ENCODE measurements at places on chromosomes 7 and 10.

DNA sequence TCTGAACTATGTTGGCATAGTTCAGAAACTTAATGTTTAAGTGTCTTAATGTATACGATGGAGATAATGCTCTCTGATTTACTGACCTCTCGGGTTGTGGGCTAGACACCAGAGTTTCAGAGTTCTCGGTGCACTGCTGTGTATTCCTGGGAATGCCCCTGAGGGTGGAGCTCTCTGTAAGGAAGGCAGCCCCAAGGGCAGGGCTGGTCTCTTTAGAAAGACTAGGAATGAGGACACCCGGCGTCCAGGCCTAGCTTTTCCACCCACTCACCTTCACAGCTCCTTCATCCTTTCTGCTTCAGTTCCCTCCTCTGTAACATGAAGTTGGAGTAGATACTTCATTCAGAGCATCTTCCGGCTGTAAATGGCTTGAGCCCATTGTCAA is 536.6 kb upstream of the GALNT17 start:
- no peak for DNase-seq

DNA sequence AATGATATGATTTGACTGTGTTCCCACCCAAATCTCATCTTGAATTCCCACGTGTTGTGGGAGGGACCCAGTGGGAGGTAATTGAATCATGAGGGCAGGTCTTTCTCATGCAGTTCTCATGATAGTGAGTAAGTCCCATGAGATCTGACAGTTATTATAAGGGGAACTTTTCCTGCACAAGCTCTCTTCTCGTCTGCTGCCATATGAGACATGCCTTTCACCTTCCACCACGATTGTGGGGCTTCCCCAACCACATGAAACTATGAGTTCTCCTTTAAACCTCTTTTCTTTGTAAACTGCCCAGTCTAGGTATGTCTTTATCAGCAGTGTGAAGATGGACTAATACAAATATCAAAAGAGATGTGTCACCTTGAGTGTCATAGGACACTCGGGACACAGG is 502.7 kb upstream of the PODXL start:
- no peak for DNase-seq

DNA sequence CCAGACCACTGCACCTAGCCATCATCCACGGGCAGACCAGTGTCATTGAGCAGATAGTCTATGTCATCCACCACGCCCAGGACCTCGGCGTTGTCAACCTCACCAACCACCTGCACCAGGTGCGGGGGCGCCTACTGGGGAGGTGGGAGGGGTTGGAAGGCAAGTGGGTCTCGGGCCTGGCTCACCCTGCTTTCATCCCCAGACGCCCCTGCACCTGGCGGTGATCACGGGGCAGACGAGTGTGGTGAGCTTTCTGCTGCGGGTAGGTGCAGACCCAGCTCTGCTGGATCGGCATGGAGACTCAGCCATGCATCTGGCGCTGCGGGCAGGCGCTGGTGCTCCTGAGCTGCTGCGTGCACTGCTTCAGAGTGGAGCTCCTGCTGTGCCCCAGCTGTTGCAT is 4.6 kb downstream of the NFKB2 start:
- DNase-seq = no peak

DNA sequence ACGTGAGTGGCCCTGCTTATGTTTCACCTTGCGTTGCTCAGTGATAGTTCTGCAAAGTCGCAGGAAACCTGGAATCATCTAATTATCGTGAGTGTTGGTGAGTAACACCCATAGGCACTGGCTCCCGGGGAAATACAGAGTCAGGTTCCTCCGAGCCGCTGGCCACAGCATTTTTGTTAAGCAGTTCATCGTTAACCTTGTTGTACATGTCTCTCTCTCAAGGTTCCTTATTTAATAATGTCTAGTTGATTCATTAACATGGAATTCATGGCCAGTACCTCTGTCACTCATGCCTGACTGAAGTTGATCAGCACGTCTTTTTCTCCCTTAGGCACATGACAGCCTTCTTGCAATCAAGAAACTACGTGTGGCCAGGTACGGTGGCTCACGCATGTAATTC is 3.1 kb upstream of the ZFAND2A start:
- DNase-seq = no peak

DNA sequence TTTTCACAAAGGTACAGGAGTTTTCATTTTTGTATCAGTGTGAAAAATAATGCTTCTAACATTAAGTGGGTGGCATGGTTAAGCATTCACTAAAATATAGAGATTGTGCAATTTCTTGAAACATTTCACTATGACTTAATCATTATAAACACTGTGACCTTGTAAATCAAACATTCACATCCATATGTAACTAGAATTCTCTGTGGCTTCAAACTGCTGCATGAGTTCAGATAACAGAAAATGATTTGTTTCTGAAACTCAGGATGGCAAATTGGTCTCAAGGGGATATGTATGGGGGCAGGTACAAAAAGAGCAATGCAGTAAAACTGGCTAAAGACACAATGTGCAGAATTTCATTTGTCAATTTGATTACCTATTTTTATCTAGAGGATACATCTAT is 3.8 kb downstream of the FAM133B start:
- DNase-seq = no peak

DNA sequence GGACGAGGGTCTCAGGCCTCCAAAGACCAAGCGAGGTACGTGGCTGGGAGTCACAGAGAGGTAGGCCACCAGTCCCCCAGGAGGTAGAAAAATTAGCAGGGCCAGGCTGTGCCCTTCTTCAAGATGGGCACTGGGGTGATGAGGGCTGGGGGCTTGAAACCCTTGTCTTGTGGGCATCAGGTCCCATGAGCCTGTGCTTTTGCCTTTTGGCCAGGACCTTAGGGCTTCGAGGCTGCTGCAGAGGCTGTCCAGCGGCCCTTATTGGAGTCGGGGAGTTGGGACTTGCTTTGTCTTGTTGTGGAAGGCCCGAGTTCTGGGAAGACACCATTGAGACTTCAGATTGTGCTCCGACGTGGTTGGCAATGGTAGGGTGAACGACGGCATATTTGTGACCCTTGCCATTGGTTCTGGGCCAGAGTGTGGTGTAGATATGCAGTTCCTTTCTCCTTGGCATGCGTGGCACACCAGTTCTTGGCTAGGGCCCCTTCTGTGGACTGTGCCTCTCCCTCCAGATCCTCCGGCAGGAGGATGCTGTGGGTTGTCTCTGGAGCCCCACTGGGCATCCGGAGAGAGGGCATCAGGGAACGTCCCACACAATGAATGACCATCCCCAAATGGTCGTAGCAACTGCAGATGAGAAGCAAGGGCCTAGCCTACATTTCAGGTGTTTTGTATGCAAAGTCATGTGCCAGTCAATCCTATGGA is 931 bp downstream of the SH2D4B start:
- DNase-seq = no peak

- no peak for DNase-seq
Measured at GRCh38 chr10:52479567-52479966, 165.5 kb downstream of the DKK1 start.

- DNase-seq = peak; percentile 50
Measured at GRCh38 chr10:68348265-68348741, 15.6 kb upstream of the PBLD start.

- DNase-seq = no peak
Measured at GRCh38 chr10:133163889-133164815, 4.1 kb downstream of the KNDC1 start.

- peak; percentile 31 for DNase-seq
Measured at GRCh38 chr7:155916926-155917655, 104.8 kb upstream of the SHH start.

GRCh38 chr7:134293002-134293740 is 23.6 kb downstream of the SLC35B4 start:
- DNase-seq = no peak

DNA sequence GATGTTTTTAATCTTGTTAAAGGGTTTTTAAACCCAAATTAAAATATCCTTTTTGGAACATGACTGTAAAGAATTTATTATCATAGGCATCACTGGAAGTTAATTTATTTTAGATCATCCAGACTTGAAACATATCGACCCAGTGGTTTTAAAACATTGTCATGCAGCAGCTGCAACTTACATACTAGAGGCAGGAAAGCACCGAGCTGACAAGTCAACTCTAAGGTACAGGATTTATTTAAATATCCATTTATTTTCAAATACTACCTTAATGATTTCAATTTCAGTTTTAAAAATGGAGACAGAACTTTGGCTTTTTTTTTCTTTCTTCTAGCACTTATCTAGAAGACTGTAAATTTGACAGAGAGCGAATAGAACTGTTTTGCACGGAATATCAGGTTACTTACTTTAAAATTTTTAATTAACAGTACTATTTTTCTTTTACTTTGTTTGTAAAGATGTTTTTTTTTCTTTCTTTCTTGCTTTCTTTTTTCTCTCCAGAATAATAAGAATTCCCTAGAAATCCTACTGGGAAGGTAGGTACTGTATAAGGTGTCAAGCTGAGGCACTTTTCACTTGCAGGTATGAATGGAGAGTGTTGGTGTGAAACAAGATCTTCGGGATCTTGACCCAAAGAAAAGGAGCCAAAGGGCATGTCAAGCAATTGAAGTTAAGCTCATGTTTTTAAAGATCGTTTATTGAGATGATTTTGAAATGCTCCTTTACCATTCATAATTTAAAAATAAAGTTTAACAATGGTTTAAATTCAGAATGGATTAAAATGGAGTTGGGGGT is 1.8 kb downstream of the COMMD3 start:
- DNase-seq = no peak

DNA sequence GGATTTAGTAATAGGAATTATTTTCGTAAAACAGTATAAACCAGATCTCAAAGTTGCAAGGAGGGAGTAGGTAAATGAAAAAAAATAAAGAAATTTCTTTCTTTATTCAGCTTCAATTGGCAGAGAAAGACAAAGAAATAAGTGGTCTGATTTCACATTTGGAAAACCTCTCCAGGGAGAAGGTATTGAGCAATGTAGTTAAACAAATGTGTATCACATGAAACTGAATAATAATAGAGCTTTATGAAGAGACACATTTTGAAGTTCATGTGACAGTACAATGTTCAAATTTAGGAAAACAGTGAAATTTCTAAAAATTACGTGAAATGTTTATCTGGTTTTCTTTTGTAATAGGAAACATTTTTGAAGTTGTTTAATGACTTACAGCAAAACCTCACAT is 63.0 kb downstream of the TAX1BP1 start:
- no peak for DNase-seq

DNA sequence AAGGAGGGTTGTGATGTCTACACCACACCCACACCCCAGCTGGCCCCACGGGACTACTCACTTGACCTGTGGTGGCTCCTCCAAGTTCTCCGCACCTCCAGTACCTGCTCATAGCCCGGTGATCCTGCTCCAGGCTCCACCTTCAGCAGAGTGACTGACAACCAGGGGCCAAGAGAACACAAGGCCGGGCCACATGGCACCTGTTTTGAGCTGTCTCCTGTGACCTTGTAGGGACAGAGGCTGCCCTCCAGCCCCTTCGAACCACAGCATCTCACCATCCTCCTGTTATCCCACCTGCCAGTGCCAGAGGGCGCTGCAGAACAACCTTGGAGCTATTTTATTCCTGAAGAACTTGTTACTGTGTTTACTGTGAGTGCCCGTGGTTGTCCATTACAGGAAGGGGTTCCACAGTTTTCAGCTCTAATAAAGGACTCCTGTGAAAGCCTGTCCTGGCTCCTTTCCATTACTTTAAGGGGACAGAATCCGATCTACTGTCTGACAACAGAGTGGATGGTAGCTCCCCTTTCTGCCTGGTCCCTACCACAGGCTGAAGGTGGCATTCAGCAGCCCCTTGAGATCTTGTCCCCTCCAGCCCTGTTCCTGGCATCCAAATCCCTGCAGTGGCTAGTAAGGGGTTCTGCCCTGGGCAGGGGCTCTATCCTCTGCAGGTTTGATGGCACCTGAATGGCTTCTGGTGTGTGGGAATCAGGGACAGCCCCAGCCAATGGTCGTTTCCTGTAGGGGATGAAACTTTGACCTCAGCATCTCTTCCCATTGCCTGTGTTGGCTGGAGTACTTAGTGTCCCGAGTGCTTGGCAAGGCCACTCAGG is 50.8 kb downstream of the C10orf120 start:
- peak; percentile 24 for DNase-seq

GRCh38 chr7:55470261-55470660 is 102.0 kb downstream of the VOPP1 start:
- no peak for DNase-seq

GRCh38 chr10:112215342-112215774 is 31.8 kb upstream of the GPAM start:
- no peak for DNase-seq

GRCh38 chr7:158955146-158955870 is 99.0 kb downstream of the DYNC2I1 start:
- peak; percentile 11 for DNase-seq

- no peak for DNase-seq
Measured at GRCh38 chr10:13365831-13366230, 17.7 kb upstream of the SEPHS1 start.

DNA sequence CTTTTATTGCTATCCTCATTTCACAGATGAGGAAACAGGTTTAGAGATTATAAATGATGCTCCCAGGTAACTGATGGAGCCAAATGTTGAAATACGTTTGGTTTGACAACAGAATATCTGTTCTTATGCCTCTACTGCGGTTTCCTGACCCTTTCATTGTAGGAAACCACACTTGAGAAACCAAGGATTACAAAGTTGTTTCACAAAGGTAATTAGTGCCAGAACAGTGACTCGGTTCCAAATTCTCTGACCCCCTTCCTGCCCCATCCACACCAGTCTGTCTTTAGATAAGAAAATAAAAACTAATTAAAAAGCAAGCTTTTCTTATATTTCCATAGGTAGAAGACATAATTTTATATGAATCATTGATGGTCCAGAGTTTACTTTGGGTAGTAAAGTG is 393.7 kb upstream of the MBL2 start:
- no peak for DNase-seq

DNA sequence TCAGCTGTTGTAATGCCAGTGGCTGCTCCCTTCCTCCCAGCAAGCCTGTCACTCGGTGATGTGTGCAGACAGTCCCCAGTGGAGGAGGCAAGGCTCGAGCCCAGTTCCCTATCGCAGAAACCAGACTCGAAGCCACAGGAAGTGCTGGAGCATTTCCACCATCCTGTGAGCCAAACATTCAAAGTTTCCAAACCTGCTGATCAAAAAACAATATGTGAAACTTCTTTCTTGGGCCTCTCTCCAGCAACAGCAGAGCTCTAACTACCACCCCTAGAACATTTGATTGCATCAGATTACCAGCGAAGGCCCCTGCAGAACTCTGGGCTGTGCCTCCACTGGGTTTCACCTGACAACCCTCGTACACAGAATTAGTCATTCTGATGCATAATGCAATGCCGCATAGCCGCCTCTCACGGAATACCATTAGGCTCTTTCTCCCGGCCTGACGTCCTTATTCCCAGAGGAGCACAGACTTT is 94.0 kb downstream of the ELMO1 start:
- no peak for DNase-seq

- no peak for DNase-seq
Measured at GRCh38 chr10:44422570-44423101, 37.7 kb upstream of the CXCL12 start.

GRCh38 chr10:113965077-113965476 is 78.6 kb upstream of the ADRB1 start:
- no peak for DNase-seq

- no peak for DNase-seq
Measured at GRCh38 chr7:771234-772004, 44.3 kb upstream of the PRKAR1B start.

DNA sequence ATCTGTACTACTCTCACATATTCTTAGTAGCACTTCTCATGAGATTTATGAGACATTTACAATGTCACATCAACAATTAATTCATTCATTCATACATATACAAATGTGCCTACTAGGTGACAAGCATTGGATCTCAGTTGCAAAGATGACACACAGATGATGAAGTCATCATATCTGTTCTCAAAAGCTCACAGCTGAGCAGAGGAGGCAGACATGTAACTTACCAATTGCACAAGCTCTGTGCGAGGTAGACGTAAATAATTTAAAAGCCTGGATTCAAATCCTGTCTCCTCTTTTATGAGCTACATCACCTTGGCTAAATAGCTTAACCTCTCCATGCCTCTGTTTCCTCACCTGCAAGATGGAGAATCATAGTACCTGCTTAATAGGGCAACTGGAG is 109.4 kb upstream of the FAM133B start:
- no peak for DNase-seq

All from RPMI7951 (cell line).